NCI-H526 treated with DMSO at 0.1 percent for 48 hours (cell line): ENCODE measurements at places on chromosomes 16 and 17.

DNA sequence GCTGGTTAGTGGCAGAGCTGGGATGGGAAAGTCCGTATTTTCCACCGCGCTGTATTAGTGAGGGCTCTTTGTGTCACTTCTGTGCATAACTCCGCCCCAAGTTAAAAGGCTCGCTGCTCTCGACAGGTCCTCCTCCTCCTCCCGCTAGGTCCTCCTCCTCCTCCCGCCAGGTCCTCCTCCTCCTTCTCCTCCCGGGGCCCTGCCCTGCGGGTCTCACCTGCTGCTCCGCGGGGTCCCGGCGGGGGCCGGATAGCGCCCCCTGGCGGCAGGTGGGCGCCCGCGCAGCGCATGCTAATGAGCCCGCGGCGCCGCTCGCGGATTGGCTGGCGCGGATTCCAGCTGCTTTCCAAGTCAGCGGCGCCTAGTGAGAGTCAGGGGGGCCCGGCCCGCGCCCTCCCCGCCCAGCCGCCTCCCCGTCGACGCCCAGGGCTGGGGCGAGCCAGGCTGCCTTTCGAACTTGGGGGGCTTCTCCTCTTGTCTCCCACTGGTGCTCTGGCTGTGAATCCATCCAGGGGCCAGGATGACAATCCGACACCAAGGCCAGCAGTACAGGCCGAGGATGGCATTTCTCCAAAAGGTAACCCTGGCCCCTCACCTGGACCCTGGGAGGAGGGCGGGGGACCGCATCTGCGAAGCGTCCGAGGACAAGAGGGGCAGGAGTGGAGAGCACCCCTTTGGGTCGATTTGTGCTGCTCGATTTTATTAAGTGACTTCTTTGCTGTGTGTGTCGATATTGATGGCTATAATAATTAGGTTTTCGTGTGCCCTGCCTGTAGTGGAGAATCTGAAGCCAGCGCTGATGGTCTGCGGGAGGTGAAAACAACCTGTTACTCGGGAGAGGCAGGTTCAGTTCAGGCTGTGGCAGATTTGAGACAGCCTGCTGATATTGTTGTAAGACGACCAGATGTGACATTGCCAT is at the start of gene RGS9:
Gene RGS9, plus strand, starts transcription at position 350 of the 919 bp plus-strand sequence. Its CDS starts 171 bp downstream, at position 521.
- DNase-seq: peak; percentile 56

- DNase-seq: no peak
These were observed 1695.2 kb downstream of the TP53TG3F start for GRCh38 chr16:35154627-35155026.

DNA sequence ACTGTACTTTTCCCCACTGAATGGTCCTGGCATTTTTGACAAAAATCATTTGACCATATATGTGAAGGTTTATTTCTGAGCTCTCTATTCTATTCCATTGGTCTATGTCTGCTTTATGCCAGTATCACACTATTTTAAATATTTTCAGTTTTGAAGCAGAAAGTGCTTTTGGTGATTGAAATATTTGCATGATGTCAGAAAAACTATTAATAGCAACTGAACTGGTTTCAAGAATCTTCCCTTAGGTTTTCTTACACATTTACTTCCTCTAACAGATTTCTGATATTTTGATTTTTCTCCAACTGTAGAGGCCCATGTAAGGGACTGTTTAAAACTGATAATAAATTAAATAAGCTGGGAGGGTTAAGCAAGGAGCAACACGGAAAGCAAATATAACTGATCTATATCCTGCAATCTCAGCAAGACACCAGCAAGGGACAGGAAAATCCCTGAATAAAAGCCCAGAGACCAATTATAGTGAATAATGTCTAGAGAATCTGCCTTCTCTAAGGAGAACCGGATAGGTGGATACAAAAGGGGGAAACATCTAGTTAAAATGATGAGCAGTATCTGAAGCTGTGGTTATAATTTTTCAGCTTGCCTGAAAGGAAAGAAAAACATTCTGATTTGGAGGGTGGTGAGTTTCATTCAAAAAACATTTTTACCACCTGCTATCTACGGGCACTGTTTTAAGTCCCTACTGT is 80.9 kb upstream of the STAC2 start:
- no peak for DNase-seq

DNA sequence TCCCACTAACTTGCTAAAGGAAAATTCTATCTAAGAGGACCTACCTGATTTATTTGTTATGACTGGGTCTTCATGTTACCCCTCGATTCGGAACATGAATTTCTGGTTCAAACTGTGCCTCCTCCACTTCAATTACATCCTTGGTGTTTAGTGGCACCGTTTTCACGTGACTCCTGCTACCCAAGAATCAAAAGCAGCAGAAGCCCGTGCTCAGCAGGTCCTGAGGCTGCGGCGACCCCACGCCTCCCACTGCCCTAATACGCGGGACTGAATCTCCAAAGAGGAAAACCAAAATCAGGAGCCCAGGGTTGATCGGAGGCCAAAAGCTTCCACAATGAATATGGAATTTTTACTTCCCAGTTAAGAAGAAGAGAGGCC is 94.0 kb upstream of the METRNL start:
- DNase-seq: no peak

- DNase-seq: no peak
These were observed 2.0 kb downstream of the TNK1 start for GRCh38 chr17:7382901-7383300.

DNA sequence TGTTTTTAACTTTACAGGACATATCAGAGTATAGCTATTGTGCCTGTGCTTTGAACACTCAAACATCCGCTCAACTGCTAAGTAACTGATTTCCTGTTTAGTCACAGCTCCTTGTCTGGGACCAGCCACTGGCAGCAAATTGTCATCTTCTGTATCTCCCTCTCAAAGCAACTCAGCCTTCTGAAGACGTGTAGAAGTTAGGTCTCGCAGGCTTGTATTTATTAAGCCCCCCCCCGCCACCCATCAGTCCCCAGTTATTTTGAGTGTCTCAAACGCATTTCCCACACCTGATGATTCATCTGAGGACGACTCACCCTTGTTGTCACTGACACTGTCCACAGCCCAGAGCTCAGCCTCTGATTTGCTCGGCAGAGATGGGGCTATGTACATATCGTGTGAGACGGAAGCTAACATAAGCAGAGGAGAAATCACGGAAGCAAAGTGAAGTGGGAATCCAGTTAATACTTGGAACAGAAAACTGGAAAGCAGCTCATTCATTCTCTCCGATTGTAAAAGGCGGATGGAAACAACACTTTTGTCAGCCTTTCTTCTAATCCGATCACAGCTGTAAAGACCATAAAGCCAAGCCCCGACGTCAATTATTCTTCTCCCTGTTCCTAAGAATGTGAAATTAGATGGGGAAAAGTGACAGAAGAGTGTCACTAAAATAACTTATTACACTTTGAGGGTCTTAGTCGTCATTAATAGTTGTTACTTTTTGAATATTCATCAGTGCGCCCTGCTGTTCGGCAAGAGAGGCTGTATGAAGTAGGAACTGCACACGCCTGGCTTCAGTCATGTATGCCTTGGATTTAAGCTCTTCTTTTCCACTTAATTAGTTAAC is 64.2 kb downstream of the PITPNC1 start:
- DNase-seq: no peak

DNA sequence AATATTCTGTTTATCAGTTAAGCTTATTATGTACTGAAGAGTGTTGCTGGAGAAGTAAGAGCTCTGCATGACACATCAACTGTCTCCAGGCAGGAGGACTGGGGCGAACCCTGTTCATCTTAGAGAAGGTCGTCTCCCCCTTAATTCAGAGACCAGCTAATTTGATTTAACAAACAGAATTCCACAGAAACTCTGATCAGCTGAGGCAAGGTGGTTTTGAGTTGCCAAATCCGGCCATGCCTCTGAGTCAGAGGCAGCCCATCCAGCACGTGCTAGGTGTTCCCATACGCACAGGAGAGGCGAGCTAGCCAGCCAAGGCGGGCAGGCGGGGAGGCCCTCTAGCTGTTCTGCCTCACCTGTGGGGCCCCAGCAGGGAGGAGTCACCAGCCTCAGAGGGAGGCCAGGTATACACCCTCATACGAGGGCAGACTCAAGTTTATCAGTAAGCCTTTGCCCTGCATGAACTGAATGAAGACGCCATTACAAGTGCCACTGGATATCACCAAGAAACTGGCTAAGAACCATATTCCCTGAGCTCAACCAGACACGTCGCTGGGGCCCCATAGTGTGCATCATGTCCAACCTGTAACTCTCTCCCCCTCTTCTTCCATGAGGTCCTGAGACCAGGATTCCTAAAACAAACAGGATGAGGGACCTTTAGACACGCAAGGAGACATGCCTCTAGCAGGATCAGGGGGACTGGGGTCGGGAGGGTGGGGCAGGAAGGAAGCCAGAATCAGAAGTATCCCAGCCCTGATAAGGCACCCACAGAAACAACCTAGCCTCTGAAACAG is 25.7 kb downstream of the STAT5A start:
- no peak for DNase-seq

DNA sequence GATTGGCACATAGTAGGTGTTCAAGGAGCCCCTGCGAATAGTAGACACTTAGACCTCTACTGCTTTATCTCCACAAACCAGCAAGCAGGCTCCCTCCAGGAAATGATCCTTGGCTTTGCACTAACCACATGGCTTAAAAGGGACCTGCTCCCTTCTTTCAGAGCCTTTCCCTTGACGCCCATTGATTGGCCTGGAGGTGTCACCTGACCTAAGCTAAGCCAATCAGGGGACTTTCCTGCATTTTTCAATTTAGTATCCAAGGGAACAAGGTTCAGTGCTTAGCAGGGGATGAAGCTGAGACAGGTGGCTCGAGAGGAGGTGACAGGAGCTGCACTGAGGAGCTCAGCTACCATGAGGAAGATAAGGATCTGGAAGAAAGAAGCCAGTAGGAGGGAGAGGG is 52.8 kb downstream of the CLEC19A start:
- no peak for DNase-seq

- no peak for DNase-seq
These were observed 2.0 kb upstream of the DNAI2 start for GRCh38 chr17:74271901-74272561.

DNA sequence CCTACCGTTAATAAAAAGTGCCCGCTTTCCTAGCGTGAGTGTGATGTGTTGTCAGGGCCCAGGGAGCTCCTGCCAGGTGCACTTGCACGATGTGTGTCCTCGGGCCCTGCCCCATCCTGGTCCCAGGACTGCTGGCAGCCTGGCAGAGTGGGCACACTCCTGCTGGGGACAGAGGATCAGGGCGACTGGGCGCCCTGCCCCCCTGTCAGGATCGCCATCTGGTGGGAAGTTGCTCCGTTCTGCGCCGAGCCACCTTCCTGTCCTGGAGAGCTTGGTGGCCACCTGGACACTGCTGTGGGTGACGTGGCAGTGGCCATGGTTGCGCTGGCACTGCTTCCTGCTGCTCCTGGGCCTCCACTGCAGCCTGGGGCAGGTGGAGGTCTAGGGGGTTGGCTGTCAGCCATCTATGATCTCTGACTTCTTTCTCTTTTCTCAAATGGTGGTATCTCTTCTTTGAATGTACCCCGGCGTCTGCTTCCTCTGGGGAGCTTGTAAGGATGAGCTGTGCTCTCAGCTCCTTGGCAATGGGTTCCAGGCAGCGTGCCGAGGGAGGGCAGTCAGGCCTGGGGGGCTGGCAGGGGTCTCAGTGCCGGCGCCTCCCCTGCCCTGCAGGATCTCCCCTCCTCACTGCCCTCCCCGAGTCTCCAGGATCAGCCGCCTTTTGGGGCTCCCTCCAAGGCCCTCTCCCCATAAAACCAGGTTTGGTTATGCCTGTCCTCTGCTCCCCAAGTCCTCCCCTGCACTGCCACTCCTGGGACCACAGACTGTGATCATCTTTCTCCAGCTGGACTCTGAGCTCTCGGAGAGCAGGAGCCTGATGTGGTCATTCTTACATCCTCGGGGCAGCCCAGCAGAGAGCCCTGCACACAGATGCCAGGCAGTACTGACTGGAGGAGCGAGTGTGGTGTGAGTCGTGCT is 76.9 kb downstream of the AMFR start:
- peak; percentile 37 for DNase-seq

GRCh38 chr17:71202449-71202848 is 918.4 kb upstream of the SOX9 start:
- DNase-seq: no peak
